ENCODE measurements at places on chromosomes 6 and 20.
A peak's percentile ranks its signal among the peaks of the same experiment; 100 is the strongest.

GRCh38 chr6:31479151-31479932 lies 18.6 kb upstream of the MICB start:
- DNase-seq, result no peak

- no peak for DNase-seq
Observed at GRCh38 chr20:21570285-21570992, 56.6 kb upstream of the NKX2-2 start.

- DNase-seq, result peak; percentile 57
Observed at GRCh38 chr20:43102394-43102793, 87.3 kb downstream of the PTPRT start.

DNA sequence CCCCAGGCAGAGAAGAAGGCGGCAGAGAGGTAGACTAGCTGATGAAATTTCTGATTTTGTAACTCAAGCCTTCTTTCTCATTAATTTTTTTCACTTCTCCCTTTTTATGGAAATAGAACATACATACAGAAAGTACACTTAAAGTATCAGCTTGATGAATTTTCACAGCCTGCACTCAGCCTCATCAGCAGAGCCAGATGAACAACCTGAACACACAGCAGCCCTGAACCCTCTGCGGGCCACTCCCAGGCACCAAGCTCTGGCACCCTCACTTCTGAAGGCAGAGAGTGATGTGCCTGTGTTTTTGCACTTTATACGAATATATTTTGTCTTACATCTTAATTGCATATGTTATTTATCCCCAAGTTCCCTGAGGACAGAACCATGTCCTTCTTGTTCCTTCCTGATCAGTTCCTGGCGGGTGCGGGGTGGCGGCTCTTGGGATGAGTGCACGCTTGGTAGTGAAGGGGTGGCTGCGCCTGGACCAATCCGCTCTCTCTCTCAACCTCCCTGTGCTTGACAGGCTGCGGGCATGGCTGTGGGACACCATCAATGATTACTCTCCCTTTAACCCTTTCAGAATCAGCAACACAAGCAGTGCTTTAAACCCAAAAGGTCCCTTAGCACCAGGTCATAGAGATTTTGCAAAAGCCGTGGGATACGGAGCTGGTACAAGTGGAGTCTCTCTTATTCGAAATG lies 34.8 kb upstream of the AFDN start:
- no peak for DNase-seq

GRCh38 chr6:11428895-11429294 lies 108.7 kb upstream of the TMEM170B start:
- DNase-seq, result no peak

- DNase-seq, result no peak
Observed at GRCh38 chr6:113719064-113719463, 138.1 kb upstream of the MARCKS start.

- DNase-seq, result no peak
Observed at GRCh38 chr6:13559251-13559650, 15.2 kb upstream of the SIRT5 start.

- DNase-seq, result peak; percentile 20
Observed at GRCh38 chr6:43308101-43308989, at the start of gene CRIP3. Gene CRIP3 (minus strand): TSS chr6:43308826. CDS start chr6:43308792, 34 bp downstream.

GRCh38 chr6:167054987-167055386 lies 55.8 kb downstream of the CEP43 start:
- no peak for DNase-seq

DNA sequence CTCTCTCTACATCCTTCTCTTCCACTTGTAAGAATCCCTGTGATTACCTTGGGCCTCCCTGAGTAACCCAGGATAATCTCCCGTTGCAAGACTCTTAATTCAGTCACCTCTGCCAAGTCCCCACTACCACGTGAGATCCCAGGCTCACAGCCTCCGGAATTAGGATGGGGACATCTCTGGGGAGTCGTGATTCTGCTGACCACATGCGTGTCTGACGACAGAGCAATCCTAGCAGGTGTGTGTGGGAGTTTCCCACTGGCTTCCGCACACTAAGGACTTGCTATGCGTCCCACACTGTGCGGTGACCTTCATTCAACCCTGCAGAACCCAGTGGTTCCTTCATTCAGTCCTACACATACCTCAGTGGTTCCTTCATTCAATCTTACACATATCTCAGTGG lies 11.9 kb downstream of the CDH4 start:
- DNase-seq, result no peak

- DNase-seq, result no peak
Observed at GRCh38 chr6:117545161-117545595, 57.1 kb downstream of the GOPC start.

DNA sequence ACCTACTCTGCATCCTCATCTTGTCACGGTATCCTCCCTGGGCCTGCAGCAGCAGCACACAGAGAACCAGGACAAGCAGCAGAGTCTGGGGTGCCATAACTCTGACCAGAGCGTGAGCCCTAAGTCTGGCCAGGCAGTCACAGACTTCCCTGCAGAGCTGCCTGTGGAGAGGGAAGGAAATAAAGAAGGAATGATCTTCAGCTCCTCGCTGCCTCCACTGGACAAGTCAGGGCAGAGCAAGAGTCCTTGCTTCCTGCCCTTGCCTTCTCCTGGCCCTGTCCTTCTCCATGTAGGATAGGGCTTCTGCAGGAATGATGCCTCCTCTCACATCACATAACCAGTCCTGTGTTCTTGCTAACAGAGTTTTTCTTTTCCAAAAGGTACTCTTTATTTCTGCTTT lies 15.9 kb upstream of the WFDC11 start:
- DNase-seq, result no peak

DNA sequence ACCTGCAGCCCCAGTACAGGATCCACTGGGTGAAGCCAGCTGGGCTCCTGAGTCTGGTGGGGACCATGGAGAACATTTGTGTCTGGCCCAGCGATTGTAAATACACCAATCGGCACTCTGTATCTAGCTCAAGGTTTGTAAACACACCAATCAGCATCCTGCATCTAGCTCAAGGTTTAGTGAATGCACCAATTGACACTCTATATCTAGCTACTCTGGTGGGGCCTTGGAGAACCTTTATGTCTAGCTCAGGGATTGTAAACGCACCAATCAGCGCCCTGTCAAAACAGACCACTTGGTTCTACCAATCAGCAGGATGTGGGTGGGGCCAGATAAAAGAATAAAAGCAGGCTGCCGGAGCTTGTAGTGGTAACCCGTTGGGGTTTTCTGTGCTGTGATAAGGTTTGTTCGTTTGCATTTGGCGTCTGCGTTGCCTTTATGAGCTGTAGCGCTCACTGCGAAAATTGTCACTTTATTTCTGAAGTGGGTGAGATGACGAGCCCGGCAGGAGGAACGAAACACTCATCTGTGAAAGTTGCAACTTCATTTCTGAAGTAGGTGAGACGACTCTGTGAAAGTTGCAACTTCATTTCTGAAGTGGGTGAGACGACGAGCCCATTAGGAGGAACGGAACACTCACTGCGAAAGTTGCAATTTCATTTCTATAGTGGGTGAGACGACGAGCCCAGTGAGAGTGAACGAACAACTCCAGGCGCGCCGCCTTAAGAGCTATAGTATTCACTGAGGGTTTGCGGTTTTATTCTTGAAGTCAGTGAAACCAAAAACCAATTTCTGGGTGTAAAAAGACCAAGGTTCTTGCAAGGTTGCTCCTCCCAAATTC lies 31.1 kb downstream of the SERPINB6 start:
- no peak for DNase-seq

DNA sequence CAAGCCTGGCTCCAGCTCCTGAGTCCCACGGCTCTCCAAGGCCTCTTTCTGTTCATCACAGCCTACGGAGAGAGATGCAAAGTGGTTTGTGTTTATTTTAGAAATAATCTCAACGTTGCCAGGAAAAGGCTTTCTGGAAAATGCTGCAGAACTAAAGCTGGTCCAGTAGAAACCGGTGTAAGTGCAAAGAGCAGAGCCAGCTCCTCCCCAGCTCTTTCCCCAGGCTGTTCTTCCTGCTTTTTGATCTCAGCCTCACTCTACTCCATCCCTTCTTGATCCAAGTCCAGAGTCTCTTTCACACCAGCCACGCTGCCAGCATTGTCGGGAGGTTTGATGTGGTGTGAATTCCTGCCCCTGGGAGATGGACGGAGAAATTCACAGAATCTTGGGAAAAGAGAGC lies 69.8 kb downstream of the TMEM170B start:
- no peak for DNase-seq

DNA sequence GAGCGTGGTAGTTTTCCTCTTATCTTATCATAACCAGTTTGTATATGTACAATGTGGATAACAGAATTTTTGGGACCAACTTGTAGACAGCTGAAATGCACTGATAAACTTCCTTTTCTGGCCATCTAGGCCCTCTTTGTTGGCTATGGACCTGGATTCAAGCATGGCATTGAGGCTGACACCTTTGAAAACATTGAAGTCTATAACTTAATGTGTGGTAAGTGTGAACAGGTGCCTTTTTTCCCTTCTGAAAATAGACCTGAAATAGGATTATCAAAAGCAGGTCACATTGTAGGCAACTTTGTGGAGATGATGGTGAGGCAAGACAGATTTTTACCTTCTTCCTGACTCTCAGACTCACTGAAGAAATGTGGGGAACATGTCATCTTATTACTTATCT lies 67.8 kb downstream of the ENPP1 start:
- no peak for DNase-seq

- DNase-seq, result no peak
Observed at GRCh38 chr6:21167790-21168189, 425.8 kb upstream of the SOX4 start.

GRCh38 chr6:141675957-141676356 lies 456.8 kb upstream of the GJE1 start:
- peak; percentile 44 for DNase-seq

DNA sequence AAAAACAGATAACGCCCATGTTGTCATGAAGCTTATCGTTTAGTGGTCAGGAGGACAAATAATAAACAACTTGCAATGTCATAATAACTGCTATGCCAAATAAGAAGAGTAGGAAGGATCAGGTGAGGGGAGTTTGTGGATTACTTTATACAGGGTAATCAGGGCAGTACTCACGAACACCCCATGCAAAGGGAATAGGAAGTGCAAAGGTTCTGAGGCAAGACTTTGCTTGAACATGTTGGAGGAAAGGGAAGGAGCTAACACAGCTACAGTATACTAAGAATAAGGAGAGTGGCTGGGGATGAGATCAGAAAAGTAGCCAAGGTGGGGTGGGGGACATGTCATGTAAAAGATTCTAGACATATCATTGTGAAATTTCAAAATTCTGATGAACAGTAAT lies 292.0 kb upstream of the RUNX2 start:
- DNase-seq, result no peak

GRCh38 chr20:50478162-50478990 lies 31.8 kb upstream of the PTPN1 start:
- DNase-seq, result peak; percentile 22

All from NCI-H524 (cell line).